ENCODE measurements at places on chromosomes 3 and 15.

DNA sequence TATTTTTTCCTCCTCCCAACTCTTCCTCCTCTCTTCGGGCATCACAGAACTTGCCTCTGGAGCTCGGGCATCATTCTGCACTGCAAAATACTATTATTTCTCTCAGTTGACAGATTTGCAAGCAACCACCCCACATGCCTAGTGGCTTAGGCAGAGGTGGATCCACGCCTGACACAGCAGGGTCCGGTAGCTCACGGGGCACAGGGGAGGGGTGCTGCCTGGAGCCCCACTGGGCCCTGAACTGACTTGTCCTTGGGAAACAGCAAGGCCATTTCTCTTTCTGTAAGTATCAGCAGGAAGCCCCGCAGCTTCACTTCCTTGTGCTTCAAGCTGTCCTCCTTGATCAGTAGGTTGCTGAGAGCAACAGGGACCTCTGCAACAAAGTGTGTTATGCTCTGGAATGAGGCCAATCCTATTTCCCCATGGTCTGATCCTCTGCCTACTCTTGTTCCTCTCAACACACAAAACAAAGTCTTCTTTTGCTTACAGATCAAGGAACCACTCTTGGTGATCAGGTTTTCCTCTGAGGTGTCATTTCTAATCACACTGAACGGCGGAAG, 69.1 kb downstream of the FAM174B start:
- no peak for DNase-seq

GRCh38 chr3:44184319-44184953, 57.2 kb upstream of the TOPAZ1 start:
- DNase-seq = no peak

- DNase-seq = peak; percentile 35
Observed at GRCh38 chr3:46656778-46657556, 36.5 kb downstream of the ALS2CL start.

GRCh38 chr3:180990505-180990904, 969 bp upstream of the DNAJC19 start:
- no peak for DNase-seq

GRCh38 chr3:130948929-130949328, 55.0 kb downstream of the ATP2C1 start:
- no peak for DNase-seq

DNA sequence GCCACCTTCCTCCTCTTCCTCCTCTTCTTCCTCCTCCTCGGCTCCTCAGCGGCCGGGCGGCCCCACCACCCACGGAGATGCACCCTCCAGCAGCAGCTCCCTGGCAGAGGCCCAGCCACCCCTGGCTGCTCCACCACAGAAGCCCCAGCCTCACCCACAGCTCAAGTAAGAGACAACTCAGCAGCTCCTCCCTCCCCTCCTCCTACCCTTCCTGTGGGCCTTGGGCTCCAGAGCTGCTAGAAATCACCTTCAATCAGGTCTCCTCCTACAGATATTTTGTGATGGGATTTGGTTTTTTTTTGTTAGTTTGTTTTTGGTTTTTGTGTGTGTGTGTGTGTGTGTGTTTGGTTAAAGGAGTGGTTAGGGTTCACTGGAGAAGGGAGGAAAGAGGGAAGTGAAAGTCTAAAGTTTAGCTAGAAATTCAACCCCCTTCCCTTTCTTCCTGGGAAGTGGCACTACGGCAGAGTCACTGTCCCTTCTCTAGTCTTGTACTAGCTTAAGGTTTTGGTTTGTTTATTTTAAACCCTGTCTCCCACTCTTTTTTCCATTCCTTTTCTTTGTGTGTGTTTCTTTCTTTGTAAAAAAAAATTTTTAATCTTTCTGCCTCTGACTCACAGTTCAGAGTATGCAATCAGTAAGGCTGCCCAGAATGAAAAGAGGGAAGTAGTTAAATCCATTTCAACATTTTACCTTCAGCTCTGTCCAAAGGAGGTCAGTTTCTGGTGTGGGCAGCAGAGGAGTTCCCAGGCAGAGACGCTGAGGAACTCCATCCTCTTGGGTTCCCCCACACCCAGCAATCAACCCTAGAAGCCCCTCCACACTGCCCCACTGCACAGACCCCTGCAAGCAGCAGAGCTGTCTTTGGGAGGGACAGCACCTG, 29.0 kb upstream of the TIMP4 start:
- DNase-seq = no peak

DNA sequence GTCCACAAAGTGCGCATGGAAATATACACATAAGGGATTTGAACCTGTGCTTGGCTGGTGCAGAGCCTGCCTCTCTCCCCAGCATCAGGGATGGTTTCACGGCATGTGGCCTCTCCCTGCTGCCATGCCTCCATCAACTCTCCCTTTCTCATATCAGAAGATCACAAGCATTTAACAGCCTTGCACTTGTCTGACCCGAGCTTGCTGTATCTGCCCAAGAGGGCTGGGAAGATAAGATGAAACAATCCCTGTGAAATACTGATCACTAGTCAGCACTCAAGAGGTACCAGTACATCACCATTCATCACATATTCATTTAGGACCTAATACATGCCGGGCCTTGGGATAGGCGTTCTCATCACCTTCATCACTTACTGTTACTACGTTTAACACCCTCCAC, 107.6 kb upstream of the ARHGEF3 start:
- DNase-seq = no peak

GRCh38 chr3:145983101-145983500, 177.9 kb downstream of the PLOD2 start:
- DNase-seq = no peak

DNA sequence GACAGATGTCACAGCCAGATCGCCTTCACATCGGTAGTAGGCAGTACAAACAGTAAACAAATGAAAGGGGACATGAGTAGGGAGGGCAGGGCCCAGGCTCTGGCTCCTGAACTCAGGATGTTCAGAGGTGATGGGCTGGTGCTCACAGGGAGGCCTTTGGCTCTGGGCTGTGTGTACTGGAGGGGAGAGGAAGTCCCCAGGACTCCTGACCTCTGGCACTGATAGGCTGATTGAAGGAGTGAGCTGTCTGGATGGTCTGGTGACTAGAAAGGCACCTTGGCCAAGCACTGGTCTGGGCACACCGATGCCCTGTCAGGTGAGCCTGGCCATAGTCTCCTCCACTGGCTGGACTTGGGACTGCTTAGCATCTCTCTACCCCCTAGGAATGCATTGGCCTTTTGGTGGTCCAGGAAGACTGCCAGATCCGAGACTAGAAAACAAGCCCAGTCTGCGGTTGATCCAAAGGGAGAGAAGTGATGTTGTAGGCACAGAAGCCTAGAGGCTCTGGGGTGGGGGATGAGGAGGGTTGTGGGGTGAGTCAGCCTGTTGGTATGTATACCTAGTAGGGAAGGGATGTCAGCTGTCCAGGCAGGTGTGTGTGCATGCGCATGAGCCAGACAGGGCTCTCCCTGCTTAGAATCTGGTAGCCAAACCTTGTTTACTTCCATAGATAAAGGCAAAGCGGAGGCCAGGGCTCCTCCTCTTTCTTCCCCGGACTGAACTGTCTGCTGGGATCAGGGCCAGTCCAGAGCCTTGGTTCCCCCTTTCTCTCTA, 1.9 kb downstream of the SPINT1 start:
- DNase-seq = peak; percentile 92
